Vagina (tissue), 2 donors: ENCODE measurements at places on chromosomes 5 and 9.

DNA sequence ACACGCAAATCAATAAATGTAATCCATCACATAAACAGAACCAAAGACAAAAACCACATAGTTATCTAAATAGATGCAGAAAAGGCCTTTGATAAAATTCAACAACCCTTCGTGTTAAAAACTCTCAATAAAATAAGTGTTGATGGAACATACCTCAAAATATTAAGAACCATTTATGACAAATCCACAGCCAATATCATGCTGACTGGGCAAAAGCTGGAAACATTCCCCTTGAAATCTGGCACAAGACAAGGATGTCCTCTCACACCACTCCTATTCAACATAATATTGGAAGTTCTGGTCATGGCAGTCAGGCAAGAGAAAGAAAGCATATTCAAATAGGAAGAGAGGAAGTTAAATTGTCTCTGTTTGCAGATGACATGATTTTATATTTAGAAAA is 1946.3 kb upstream of the CDH9 start:
- no peak for DNase-seq

DNA sequence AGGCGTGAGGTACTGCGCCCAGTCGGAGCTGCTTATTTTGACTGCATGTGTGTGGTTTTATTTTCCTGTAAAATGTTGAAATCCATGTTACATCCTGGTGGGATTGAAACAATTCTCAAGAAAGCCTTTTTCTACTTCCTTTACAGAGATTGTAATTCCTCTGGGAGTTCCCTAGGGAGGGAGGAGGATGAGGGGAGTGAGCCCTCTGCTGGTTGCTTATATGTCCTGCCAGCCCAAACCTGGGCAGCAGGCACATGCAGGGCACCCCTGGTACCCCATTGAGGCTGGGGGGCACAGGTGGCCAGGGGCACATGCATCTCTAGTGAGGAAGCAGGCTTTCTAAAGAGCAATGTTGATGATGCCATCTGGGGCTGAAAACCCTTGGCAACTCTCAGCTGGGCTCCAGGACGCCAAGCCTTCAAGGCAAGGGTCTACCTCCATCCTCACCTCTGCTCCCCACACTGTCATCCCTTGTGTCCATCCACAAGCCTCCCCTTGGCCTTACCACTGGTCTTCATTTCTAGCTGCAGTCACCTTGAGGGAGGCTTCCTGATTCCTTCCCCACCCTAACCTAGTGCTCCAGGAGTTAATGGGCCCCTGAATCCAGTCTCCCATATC is 84.7 kb upstream of the TNFSF8 start:
- no peak for DNase-seq

DNA sequence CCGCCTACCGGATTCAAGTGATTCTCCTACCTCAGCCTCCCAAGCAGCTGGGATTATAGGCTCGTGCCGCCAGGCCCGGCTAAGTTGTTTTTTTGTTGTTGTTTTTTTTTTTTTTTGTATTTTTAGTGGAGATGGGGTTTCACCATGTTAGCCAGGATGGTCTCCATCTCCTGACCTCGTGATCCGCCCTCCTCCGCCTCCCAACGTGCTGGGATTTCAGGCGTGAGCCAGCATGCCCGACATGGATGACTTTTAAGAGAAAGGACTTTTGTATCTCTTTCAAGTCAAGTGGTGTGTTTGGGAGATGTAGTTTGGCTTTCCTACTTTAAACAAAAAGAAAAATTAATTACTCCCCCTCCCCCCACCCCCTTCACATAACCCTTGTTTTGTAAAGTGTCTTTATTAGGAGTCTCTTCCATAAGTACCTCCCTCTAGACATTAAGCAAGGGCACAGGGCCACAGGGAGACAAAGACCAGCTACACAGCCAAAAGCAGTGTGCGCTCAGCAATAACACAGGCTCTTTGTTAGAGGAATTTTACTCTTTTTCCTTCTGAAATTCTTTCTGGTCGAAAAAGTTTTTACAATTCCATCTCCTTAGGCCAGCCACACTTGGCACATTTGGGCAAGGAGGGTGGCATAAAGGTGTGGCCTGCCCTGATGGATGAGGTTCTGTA is 31.2 kb downstream of the JAKMIP2 start:
- no peak for DNase-seq

DNA sequence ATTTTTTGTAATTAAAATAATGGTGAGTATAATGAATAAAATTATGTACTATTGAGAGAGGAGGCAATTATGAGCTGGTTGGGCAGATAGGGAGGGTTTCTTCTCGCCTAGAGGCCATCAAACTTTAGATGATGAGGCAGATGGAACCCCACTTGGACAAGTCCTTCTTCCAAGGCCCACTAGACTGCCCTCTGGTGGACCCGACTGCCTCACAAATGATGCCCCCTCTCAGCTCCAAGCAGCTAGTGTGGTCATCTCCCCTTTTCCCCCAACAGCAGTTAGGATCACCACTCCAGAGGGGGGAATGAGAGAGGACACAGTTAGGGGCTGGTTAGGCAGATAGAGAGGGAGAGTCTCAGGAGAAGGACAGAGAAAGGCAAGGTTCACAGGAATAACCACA is 348.0 kb upstream of the CDH18 start:
- DNase-seq = no peak

- no peak for DNase-seq
These were observed 45.7 kb downstream of the SCAMP1 start for GRCh38 chr5:78405829-78406750.

DNA sequence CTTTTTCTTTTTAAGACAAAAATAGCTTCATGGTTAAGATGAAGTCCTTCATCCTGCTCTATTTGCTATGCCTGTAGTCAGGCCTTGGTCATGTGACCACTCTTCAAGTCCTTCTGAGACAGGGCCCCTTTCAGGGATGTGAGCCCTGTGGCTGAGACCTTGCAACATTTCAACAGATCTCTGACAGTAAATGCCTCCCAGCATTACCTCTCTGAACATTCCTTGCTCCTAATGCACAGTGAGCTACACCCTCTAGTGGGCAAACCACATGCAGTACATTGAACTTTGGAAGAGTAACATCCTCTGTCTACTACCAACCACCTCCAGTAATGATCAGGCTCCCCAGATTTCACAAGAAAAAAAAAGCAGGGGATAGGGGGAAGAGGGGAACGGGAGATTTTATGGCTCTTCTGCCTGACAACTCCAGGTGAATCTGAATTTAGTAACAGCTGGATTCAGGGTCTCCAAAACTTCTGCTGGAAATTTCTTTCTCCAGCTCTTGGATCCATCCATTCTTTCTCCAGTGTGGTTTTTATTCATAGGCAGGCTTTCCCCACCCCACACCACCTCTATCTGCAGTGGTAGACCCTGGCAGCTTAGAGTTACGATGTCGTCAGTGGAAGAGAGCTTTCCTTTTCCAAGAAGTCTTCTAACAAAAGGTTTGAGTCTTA is 8.9 kb upstream of the FBXO38 start:
- DNase-seq = no peak

DNA sequence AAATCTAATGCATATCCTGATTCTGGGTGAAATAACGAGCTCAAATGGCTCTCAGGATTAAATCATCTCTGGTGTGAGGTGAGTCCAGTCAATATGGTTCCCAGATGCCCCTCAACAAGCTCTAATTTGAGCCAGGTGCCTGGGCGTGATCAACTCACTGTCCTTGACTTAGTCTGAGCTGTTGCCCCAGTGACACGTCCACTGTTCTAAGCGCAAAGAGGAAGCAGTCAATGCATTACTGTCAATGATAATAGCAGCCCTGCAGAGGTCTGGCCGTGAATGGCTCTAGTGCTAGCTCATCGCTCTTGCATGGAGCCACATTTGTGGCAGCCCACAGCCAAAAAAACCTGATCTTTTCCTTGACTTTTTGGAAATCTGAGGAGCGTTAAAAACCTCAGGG is 128.6 kb upstream of the EFNA5 start:
- no peak for DNase-seq

DNA sequence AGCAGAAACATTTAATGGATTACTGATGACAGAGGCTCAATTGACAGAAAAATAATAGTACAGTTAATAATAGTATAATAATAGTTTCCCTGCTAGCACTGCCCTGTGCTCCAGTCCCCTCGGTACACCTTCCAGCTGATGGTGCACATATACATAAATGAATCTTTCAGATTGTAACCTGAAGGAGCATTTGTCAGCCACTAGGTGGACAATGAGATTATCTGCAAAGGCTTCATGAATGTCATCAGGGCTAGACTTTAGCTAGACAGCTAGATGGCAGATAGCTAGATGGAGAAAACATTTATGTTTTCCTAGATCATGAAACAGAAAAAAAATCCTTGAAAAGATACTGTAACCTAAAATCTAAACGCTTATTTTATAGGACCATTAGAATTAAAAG is 304.4 kb upstream of the SMC2 start:
- no peak for DNase-seq

- DNase-seq = no peak
These were observed 657 bp upstream of the PCDH12 start for GRCh38 chr5:141958546-141959172.

- DNase-seq = no peak
These were observed 12.5 kb upstream of the PRLR start for GRCh38 chr5:35242702-35243258.
